Adrenal gland (tissue), 19 donors: ENCODE measurements at places on chromosomes 2 and 18.

- no peak for DNase-seq
These were observed 139.7 kb downstream of the ROCK1 start for GRCh38 chr18:20971886-20972267.

DNA sequence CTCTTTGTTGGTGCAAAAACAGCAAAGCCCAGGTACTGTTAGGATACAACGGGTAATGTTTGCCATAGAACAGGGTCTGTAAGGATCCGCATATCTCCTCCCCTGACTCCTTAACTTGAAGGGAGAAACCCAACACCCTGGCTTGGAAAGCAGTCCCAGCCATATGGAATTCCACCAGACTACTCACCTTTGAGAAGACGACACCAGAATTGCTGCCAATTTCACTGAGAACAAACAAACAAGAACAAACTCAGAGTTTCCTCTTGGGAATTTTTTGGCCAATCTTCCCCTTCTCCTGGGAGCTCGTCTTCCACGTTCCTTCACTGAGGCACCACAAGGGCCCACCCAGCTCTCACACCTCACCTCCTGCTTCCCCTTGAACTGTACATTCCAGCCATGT lies 29.2 kb downstream of the CAPN14 start:
- DNase-seq: no peak

- DNase-seq: no peak
These were observed 863.2 kb downstream of the SUCLG1 start for GRCh38 chr2:83595926-83596325.

DNA sequence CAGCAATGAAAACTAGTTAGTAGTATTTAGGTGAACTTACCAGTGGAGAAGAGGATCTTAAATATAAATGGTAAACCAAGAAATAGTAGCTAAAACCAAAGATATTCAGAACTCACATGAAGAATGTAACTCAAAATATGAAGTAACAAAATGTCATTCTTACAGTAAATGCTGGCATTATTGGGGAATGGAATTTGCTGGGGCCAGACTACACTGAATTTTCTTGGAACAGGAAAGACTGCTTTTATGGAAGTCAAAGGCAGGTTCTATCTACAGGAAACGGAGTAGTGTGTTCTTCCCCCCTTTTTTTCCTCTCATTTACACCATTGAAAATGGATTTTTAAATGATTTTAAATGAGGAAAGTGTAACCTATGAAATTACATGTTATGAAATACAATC lies 188.7 kb downstream of the IKZF2 start:
- no peak for DNase-seq

GRCh38 chr2:171327043-171327496 lies 106.7 kb downstream of the METTL8 start:
- DNase-seq: no peak

DNA sequence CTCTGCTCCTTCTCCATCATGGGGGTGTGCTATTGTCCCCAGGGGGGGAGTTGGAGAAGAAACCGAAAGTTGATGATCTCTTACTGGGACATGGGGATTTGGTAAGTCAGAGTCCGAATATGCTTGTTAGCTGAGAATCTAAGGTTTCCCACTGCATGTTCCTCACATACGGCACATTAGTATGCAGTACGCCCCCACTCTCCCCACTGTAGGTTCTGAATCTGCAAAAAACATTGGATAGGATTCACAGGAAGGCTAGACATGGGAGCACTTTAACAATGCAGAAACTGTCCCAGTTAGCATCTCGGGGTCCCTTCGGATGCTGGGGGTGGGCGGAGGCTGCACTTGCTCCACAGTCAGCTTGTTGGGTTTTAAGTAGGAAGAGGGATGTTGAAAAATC lies 102.3 kb downstream of the STPG4 start:
- DNase-seq: no peak

- no peak for DNase-seq
These were observed 12.3 kb downstream of the SCG2 start for GRCh38 chr2:223589901-223590300.

DNA sequence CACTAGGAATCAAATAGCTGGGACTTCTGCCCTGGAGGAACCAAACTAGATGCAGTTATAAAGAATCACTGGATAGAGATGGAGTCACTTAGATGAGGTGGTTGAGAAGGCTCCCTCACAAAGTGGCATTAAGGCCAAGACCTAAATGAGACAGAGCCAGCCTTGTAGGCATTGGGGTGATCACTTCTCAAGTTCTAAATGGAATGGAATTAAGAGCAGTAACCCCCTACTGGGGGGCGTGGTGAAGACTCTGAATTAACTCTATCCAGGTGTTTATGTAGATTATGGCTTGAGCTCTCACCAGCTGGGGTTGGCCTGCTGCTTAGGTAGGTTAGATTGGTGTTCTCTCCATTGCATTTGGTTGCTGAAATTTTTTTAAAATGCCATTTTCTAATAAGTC lies 71.3 kb downstream of the TTC27 start:
- DNase-seq: no peak

GRCh38 chr2:169173876-169174275 lies 104.5 kb downstream of the DHRS9 start:
- DNase-seq: no peak

DNA sequence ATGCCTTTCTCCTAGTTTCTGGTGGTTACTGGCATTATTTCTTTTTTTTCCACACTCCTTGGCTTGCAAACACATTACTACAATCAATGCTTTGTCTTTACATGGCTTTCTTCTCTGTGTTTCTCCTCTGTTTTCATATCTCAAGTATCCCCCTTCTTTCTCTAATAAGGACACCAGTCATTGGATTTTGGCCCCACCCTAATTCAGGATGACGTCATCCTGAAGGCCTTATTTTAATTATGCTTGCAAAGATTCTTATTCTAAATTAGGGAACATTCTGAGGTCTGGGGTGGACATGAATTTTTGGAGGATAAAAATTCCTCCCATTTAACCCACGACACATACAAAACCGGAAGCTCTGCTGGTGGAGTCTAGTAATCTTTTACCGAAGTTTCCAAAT lies 1556.6 kb downstream of the DPP10 start:
- DNase-seq: no peak

GRCh38 chr2:98759827-98760625 lies 29.1 kb upstream of the MGAT4A start:
- DNase-seq: no peak

- no peak for DNase-seq
These were observed 7.1 kb upstream of the BAZ2B start for GRCh38 chr2:159623436-159623835.

GRCh38 chr2:171991027-171991426 lies 8.7 kb upstream of the METAP1D start:
- DNase-seq: no peak

GRCh38 chr2:168848225-168848624 lies 42.0 kb downstream of the SPC25 start:
- DNase-seq: peak; percentile 61

DNA sequence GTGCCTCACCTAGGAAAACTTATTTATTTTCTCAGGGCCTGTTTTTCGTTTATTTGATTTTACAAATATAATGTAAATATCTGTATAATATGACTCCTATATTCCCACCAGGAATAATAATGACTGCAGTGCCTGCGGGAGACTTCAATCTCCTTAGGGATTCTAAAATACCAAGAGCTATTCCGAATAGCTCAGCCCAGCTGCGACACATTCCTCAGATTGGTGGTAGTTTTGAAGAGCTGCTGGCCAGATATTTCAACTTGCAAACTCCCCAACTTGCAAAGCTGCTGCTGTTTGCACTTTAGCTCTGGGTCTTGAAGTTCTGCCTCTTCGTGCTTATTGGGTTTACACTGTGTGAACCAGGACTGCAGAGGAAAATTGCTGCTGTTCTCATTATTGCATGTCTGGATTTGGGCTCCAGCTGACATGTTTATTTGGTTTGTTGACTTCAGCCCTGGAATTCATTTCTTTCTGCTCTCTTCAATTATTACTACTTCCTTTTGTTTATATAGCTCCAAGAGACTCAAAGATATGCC lies 480.2 kb upstream of the CHST9 start:
- DNase-seq: no peak
